HT-29 (cell line): ENCODE measurements at places on chromosomes 12 and 14.

DNA sequence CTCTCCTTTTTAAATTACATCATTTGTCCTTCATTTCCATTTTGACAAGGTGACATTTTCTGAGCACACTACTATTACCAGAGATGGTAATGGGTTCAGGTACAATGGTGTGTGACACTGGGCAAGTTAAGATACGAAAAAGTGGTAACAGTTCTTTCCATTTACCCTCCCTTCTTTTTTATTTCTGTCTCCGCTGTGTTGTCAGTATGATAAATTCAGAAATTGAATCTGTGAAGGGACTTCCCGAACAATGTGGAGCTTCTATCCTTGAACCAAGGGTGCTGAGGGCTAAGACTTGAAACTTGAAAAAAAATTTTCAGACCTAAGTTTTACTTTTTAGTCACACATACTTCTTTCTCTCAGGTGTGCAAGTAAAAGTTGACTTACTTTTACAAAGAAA is 103.7 kb downstream of the ERC1 start:
- no peak for DNase-seq

GRCh38 chr12:2509137-2509536 is 285.6 kb upstream of the FKBP4 start:
- no peak for DNase-seq

DNA sequence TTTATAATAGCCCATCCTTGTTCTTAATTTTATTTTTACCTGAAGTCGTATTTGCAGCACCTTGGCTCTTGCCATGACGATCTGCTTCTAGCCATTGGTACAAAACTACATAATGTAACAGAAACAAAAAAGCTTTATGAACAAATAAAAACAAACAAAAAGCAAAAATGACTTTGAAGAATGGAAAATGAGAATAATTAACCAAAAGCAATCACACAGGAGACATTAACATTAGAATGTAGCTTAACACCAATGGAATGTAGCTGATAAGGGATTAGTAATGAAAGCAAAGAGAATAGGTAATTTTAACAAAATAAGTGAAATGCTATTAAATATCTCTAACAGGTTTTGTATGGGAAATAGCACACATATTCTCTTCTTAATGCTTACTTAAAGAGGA is 91.4 kb downstream of the DENND5B start:
- DNase-seq: no peak

GRCh38 chr12:53998110-53998899 is 1.7 kb upstream of the HOXC9 start:
- no peak for DNase-seq

DNA sequence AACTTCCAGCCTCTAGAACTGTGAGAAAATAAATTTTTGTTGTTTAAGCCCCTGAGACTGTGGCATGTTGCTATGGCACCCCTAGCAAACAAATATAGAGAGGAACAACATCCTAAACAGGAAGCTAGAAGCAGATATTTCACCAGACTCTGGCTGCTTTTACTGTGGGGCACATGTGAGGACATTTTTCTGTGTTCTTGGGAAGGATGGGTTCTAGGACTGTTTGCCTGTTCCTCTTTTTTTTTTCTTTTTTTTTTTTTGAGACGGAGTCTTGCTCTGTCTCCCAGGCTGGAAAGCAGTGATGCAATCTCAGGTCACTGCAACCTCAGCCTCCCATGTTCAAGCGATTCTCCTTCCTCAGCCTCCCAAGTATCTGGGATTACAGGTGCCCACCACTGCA is 4.2 kb upstream of the HRK start:
- DNase-seq: peak; percentile 12

DNA sequence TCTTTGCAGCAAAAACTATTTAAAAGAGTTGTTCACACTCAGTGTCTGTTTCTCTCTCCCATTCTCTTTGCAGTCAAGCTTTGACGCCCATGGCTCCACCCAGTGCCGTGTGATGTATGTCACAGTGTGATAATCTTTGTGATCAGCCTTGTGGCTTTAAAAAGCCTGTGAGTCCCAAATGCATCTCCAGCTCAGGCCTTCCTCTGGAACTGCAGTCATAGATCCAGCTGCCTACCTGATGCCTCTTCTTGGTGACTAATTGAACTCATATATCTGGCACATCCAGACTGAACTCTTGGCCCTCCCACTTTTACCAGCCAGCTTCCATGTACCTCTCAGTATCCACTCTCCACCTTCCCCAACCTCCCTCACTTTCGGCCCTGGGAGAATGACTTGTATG is 182.8 kb upstream of the ARHGAP5 start:
- no peak for DNase-seq

- no peak for DNase-seq
These were observed 284.5 kb upstream of the AMIGO2 start for GRCh38 chr12:47364261-47364660.

DNA sequence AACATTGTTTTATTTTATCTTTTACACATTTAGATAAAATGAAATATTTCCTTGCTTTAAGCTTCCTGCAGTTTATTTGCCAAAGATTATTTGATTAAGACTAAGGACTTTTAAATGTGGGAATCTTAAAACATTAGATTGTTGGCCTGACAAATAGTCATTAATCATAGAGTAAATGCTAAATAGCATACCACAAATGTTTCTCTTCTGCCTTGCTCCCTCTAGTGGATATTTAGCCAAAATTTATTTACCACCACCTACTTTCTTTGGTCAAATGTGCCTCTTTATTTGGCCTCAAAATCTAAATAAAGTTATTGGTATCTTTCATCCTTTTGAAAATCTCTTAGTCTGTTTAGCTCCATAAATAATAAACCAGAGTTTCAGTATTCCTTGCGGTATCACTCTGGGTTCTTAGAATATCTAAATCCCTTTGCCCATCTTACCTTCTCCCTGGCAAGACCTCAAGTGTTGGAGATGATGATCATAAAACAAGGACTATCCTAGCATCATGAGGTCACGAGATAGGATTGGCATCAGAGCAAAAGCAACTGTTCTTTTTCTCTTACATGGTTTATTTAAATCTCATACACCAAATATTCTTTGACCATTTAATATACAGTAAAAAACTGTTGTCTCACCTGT is 150.6 kb upstream of the AEBP2 start:
- peak; percentile 51 for DNase-seq
